GM12891 (cell line): ENCODE measurements at places on chromosomes 2 and 18.

DNA sequence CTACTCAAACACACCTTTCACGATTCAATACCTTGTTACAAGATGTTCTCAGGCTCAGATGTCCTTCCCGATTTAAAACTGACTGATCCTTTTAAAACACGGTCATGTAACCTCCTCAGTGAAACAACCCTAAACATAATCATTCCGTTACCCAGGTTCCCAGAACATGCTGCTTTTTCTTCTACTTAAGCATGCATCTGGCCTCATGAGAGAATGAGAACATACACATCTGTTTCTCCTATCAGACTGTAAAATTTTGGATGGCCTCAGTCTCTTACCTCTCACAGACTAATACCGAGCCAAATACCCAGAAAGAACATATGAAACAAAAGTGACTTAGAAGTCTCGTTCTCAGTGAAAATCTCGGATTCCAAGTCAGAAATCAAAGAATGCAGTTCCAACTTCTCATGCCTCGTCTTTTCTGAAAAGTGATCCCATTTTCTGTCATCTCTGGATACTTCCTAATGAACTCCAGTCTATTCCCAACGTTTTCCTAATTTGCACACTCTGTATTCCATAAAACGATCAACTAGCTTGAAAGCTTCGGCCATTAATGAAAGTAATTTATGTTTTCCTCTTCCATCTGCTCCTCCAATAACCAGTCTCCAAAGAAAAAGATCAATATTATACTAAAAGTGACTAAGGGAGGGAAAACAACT, 919 bp downstream of the SF3B1 start:
- no peak for DNase-seq

- no peak for DNase-seq
These were observed 23.3 kb upstream of the ST3GAL5 start for GRCh38 chr2:85911814-85912692.

- no peak for DNase-seq
These were observed 422.8 kb upstream of the ZEB2 start for GRCh38 chr2:144942516-144943256.

GRCh38 chr2:73906847-73907505, 14.2 kb downstream of the ACTG2 start:
- DNase-seq = no peak

- DNase-seq = no peak
These were observed 3.7 kb upstream of the MFSD6 start for GRCh38 chr2:190404487-190404886.

DNA sequence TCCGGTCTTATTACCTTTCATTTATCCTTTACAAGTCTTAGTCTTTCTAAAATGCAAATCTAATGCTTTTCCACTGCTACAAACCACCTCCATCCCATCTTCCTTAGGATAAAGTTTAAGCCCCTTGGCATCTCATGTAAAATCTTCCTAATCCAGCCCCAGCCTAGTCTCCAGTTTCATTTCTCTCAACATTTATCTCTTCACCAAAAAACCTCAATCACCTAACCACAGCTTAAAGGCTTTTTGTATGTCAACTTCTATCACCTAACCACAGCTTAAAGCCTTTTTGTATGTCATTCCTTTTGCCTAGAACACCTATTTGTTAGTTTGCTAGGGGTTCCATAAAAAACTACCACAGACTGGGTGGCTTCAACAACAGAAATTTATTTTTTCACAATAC, 4.2 kb downstream of the TRAK2 start:
- DNase-seq = no peak

- DNase-seq = no peak
These were observed 46.6 kb downstream of the TAF1B start for GRCh38 chr2:9889812-9890261.

- no peak for DNase-seq
These were observed 36.7 kb upstream of the SPTBN1 start for GRCh38 chr2:54419388-54419787.

DNA sequence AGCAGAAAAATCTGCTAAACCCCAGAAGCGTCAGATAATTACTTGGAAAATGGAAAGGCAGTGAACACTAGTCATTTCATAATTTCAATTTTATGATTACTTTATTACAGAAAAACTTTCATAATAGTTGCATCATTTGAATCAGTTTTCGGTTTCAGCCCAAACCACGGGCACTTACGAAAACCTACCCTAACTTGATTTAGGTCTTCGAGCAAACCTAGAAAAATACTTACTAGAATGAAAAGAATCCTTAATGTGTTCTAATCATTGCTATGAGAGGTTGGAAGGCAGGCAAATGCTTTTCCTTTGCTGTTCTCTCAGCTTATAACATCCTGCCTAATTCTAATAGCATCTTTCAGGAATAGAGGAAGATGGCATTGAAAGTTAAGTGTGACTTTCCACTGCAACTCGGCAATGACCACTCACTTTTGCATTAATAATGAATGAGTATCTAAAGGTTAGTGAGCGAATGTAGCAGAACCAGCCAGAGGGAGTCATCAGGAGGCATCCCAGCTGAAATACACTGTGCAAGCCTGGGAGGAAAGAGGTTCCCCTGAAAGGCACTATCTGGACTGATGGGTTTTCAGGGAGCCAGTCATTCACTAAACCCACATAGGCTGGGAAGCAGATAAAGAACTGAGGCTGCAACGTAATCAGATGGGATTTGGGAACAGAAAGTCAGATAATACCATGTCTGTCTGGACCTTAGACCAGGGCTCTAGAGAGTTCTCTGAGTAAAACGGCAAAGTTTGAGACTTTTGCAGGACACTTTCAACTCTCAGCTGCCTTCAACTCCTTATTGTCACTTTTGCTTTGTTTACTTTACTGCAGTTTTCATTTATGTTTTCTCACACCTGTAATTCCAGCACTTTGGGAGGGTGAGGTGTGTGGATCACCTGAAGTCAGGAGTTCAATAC, 520.8 kb downstream of the RNF144A start:
- DNase-seq = no peak

DNA sequence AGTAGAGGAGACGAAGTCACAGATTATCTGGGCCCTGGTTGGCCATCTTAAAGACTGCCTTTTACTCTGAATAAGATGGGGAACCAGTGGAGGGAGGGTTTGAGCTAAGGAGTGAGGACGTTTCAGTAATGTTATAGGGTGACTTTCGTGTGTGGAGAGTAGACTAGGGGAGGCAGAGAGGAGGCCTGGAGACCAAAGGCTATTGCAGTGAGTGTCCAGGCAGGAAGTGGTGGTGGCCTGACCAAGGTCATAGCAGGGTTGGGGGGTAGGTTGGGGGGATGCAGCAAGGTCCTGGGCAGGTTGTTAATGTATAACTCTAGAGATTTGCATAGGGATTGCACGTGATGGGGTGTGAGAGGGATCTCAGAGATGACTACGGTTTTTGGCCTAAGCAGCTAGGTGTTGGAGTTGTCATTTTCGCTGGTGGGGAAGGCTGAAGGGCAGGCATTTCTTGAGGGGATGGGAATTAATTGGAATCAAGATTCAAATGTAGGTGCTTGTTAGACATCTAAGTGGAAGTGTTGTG, 4.9 kb downstream of the CEP192 start:
- no peak for DNase-seq

DNA sequence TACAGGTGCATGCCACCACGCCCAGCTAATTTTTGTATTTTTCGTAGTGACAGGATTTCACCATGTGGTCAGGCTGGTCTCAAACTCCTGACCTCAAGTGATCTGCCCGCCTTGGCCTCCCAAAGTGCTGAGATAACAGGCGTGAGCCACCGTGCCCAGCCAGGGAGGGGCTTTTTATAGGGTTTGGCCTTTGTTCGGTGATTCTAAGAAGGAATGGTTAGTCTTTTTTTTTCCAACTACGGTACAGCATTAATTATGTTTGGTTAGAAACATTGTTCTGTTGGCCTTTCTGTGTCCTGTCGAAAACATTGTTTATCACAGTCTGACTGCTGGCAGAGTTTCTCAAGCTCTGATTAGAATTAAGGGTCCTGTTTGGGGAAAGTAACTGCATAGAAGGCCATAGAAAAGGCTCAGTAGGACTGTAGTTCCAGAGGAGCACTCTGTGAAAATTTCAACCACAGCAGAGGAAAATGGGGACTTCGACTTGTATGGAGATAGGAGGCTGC, 19.3 kb upstream of the SMCHD1 start:
- DNase-seq = no peak

GRCh38 chr2:15886231-15886630, 54.1 kb upstream of the MYCN start:
- no peak for DNase-seq

DNA sequence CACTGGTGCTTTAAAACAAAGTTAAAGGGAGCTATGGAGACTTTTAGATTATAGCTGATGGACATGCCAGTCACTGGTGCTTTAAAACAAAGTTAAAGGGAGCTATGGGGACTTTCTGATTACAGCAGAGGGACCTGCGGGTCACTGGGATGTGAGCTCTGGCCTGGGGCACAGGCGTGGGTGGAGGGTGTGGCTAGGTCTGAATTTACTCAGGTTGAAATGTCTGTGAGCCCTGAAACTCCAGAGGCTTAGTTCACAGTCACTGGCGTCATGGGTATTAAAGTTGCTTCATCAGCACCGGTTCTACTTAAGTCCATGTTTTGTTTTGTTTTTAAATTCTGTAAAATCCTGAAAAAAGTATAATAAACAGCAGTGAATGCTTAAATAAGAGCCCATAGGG, 49.0 kb upstream of the TMEM18 start:
- DNase-seq = no peak

DNA sequence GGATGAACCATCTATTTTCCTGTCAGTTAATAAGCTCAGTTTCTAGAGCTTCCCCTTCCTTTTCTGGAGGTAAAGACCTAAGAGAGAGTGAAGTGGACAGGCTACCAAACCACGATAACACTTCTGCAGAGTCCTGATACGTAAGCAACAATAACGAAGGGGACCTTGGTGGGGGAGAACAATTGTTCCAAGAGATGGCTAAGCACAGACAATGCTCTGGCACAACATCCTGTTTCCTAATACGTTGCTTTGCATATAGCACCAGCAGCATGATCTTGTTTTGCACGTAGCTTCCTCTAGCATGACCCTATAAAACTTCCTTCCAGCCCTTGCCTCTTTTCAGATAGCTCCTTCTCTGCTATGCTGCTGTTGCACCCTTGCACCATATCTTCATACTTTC, 247.3 kb downstream of the RAD51AP2 start:
- no peak for DNase-seq

- no peak for DNase-seq
These were observed 90.2 kb downstream of the EHD3 start for GRCh38 chr2:31324016-31324633.

DNA sequence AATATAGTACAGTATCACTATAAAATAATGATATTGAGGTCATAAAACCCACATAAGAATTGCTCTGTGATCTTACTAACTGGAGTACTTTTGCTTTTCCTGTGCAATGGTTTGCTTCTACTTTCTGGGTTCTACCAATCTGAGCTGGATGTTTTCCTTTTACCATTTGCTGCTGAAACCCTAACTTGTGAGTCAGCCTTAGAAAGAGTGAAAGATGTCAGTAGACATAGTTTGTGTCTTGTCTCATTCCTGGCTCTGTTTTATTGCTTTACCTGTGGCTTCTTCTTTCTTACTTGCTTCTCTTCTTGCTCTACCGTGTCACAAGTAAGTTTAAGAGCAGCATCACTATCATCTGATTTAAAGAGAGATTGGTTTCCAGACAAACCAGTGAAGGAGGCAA, 61.0 kb downstream of the MBD2 start:
- no peak for DNase-seq

DNA sequence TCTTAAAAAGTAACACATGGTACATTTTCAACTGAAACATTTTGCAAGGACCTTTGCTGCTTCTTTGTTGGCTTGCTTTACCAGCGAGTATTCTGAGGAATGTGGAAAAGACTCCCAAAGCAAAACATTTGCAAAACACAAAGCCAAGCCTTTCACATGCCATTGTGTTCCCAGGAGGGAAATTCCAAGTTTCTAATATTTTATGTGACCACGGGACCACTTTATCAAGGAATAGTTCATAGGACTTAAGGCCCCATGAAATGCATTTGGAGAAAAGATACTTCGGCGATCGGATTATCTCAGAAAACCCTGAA, 26.2 kb downstream of the CYP27C1 start:
- DNase-seq = no peak

DNA sequence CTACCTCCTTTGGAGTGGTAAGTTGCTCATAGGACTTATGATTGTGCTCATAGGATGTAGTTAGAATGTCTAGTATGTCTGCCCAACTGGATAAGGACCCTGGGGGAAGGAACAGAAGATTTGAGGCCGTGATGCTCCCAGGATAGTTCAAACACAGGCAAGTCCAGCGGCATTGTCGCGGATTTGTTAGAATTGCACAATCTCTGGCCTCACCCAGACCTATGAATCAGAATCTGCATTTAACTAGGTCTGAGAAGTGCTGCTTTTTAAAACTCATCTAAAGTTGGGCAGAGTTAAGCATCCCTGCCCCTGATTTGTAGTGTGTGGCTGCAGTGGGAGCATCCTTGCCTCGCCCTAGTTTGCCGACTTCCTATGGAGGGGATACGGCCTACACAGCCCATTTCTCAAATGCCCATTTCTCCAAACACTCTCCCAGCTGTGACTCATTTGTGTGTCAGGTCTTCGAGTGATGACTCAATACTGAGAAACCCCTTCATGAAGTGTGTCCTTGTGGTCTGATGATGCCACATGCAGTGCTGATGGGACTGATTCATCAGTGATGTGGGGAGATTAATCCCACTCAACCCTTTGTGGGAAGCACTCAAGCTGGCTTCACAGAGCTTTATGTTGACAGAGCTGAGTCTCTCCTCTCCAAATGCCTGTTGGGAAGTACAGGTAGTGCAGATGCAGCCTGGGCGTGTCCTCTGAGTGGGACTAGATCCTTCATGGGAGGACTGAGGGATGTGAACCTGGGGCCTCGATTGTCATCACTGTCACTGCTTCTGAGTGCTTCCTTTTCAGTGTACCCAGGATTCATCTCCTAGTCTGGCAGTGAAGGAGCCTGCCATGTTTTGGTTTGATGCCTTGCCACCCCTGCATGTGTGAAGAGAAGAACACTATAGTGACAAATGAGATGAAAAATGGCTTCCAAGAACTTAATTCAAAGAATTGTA, 18.7 kb downstream of the SMIM21 start:
- no peak for DNase-seq
